Natural killer cell (primary cell): ENCODE measurements at places on chromosomes 4 and X.

GRCh38 chr4:140070366-140070765 is 83.6 kb downstream of the MAML3 start:
- DNase-seq: peak; percentile 44

- no peak for DNase-seq
Observed at GRCh38 chr4:138392751-138393308, 150.7 kb upstream of the SLC7A11 start.

- DNase-seq: no peak
Observed at GRCh38 chrX:149370097-149370496, 135.0 kb downstream of the IDS start.

DNA sequence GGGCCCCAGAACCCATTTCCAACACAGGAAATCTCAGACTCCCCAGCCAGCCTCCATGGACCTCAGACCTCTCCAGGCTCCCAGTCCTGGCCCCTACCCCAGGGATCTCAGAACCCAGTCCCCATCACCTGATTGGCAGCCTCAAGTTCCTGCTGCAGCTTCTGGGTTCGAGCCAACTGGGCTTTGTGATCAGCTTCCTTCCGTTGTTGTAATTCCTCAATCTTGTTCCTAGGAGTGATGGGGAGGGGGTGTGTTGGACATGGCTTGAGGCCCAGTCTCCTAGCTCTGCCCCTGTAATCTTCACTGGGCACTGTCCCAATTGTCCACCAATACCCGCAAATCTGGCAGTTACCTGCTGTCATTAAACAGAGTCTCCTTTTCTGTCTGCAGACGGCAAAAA is 12.6 kb downstream of the GRIPAP1 start:
- DNase-seq: no peak

GRCh38 chrX:70172964-70173363 is 4.3 kb upstream of the DGAT2L6 start:
- DNase-seq: no peak

DNA sequence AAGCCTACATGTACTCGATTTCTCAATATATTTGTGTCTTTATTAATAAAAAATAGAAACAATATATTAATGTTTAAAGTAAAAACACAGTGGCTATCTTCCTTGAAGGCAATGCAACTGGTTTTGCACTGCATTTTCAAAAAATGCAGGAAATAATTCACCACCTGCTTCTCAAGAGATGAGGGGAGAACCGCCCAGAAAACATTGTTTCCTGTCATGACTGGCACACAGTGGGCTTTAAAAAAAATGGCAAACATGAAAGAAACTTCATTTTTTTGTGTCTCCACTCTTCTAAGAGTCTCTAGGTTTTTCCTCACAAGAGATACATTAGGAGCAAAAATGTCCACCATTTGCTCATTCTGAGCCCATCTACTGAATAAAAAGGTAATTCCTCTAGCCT is 50.8 kb upstream of the C4orf50 start:
- DNase-seq: no peak

DNA sequence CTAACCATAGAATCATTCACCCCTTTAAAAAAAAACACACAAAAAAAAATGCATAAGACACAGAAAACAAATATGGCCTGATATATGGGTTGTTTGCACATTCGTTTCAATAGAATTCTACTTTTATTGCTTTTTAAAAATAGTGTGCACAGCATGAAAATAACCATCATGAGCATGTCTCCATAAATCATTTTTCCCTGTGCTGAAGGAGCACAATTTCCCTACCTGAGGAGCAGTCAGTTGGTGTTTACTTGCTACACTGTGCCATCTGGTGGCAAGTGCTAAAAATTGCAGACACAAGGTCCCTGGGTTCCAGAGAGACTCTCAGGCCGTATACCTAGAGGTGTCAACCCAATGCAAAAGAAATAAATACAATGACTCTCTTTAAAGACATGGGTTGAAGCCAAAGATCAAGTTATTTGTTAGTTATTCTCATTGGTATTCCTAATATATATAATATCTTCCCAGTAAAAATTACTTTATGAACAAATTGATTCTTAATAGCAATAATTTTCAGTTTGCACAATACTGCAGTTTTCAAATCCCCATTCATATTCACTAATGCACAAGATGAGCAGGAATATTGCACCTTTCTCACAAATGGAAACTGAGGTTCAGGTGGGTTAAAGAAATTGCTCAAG is 551.4 kb downstream of the IQCM start:
- DNase-seq: no peak

DNA sequence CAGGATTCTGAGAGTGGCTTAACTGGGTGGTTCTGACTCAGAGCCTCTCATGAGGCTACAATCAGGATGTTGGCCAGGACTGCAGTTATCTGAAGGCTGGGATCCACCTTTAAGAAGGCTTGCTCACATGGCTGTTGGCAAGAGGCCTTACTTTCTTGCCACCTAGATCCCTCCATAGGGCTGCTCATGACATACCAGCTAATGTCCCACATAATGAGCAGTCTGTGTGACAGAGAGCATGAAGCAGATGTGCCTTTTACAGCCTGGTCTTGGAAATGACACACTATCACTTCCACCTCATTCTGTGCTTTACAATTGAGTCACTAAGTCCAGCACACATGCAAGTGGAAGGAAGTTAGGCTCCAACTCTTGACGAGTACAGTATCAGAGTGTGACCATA is 4.3 kb upstream of the RBM3 start:
- DNase-seq: no peak

GRCh38 chrX:139298437-139298836 is 232.1 kb upstream of the F9 start:
- DNase-seq: no peak

DNA sequence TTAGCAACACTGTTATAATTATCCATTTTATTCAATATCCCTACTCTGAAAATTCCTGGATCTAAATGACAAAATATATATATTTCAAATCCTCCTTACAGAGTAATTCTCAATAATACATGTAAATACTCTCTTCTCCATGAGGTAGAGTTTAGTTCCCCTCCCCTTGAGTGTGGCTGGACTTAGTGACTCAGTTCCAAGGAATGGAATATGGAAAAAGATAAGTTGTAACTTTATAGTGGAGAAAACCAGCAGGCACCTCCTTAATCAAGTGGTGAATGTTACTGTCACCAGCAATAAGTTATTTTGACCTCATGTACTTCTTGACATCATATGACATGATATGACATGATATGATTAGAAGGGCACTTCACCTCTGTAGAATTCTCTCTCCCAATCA is 302.0 kb downstream of the RAB28 start:
- no peak for DNase-seq

DNA sequence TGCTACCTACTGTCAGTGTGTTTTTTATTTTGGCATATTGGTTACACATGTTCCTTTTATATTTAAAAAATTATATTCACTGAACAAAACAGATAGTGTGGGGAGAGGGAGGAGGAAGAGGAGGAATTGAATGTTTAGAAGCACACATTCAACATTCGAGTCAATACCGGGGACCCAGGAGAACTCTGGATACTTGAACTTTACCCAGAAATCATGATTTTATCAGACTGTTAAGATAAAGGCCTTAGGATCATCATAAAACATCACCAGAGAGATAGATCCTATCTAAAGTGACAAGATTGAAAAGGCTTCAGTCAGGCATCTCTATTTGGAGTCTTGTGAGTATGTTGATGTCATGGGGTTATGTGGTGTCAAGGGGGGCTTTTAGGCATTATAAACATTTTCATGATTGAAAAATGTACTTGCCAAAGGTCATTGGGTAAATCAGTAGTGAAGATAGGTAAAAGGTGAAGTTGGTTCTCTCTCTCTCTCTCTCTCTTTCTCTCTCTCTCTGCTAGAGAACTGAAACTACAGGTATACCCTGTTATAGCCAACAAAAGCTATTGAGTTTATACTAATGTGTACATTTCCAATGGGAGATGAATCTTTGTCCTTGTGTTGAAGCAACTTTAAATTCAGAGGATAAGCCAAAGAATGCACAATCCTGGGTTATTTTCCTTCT is 16.9 kb upstream of the RGN start:
- no peak for DNase-seq

DNA sequence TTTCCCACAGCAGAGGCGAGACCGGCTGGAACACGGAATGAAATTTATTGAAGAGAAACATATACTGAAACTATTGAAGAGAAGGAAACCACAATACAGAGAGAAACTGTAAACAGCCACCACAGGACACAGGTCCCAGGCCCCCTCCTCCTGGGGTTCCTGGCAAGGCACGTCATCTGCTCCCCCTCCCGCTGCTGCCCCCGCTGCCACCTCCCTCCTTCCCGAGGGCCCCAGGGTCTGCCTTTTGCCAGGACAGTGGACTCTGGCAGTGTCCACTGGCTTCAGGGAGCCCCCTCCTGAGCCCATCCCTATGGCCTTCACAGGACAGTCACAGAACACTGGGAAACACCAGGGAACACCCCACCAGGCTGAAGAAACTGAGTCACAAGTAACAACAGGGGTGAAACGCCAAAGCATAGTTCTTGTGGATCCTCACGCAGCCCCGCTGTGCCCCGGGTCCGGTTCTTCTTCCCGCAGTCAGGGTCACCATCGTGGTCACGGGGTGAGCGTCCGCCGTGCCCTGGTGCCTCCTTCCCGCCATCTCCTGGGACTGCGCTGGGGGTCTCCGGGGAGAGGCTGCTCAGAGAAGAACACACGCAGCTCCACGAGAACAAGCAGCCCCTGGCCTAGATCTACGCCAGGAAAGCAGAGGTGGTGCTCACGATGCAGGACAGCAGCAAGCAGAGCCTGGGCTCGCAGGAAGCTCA is 5.4 kb downstream of the PNMA6E start:
- no peak for DNase-seq

DNA sequence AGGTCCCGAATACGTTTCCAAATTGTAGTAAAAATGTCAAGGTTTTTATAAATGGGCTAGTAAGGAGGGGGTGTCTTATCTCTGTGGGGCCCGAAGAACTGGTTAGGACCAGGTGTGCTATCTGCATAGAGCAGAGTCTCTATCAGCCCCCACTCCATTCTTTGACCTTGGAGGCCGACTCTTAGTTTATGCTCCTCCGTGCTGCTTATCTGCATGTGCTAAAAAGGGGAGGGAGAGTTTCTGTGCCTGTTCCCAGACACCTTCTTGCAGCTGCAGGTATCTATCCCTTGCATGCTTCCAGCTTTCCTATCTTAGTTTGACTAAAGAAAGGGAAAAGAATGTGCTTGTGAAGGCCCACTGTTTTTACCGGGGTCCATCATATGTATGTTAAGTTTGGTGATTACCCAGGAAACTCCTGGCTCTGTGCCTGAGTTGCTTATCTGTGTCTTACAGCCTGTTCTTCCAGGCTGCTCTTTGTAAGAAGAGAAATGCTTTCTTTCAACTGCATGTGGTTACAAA is 28.6 kb upstream of the NAF1 start:
- DNase-seq: no peak

GRCh38 chrX:40199704-40200103 is 101.9 kb upstream of the BCOR start:
- no peak for DNase-seq

DNA sequence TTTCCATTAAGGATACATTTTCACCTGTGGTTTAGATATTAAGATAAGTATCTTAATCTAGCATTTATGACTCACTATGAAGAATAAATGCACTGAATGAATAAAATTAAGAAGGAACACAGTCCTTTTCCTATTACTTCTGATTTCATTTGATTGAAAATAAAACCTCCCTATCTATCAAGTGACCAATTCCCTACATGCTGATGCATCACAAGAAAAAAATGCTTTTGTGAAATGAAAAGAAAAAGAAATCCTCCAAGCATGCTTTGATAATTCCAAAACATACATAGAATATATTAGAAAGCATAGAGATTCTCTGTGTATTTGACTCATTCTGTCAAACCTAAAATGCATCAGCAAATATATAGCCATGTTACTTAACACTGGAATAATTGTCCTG is 37.1 kb downstream of the PCDH10 start:
- no peak for DNase-seq

DNA sequence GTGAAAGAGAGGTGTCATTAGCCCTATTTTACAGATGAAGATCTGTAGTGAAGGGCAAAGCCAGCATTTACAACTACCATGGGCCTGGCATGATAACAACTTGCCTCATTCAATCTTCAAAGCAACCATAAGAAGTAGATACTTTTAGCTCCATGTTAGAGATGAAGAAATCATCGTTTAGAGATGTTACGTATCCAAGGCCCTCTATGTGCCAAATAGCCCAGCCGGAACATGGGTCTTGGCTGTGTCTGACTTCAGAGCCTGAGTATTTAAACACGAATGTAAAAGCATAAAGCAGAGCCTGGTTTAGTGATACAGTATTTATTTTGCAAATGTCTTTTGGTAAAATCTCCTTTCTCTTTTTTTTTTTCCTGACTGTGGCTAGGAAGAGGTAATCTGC is 197.1 kb downstream of the RASL11B start:
- DNase-seq: no peak

- no peak for DNase-seq
Observed at GRCh38 chr4:139826426-139826825, 160.8 kb downstream of the MGST2 start.

GRCh38 chrX:120763269-120763668 is 112.4 kb downstream of the CT47B1 start:
- DNase-seq: no peak

DNA sequence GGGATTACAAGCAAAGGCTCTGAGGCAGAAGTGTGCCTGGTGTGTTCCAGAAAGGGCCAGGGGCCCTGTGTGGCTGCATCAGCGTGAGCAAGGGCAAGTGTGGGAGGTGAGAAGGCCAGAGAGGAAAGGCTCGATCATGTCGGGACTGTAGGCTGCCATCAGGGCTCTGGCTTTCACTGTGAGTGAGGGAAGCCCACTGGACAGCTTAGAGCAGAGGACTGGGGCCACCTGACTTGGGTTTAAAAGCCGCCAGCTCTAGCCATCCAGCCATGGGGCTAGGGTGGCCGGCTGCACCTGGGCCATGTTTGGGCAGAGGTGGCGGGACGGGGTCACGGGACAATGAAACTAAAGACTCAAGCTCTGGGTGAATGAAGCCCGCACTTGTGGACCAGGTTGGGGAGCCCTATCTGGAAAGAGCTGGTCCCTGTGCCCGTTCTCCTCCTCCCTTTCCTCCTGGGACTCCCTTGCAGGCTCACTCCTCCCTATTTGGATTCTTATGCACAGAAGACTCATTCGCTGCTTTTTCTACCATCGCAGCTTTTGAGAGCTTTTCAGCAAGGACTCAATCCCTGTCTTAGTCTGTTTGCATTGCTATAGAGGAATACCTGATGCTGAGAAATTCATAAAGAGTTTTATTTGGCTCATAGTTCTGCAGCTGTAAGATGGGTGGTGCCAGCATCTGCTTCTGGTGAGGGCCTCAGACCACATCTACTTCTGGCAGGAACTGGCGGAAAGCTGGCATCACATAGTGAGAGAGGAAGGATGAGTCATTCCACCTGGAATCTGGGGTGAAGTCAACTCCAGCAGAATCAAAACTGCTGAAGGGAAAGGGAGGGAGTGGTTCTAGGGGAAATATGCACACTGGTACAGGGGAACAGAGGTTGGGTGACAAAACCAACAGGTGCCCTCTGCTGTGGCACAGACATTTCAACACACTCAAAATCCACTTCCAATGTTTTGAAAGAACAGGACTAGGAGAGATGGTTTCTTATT is 15.3 kb downstream of the CTAG1B start:
- DNase-seq: no peak

- DNase-seq: no peak
Observed at GRCh38 chrX:38882894-38883626, 81.8 kb downstream of the MID1IP1 start.
